Vein endothelial cell (primary cell): ENCODE measurements at places on chromosomes 13 and 19. TPM values are rescaled to one million over a fixed set of nuclear protein-coding genes. Genes with fewer than 3 reads are reported as not detected.

The TMEM150B gene
- total RNA-seq, result not detected in 2 replicates

The CBY2 gene
- total RNA-seq, result not detected in 2 replicates

The ZNF675 gene
- total RNA-seq, result 5.6 and 9.5 TPM in 2 replicates

The CCL25 gene
- not detected in 2 replicates for total RNA-seq

The HOOK2 gene
- total RNA-seq, result 9.0 and 9.5 TPM in 2 replicates

The LILRA6 gene
- not detected in 2 replicates for total RNA-seq

The IGFL2 gene
- not detected in 2 replicates for total RNA-seq

The KLHL1 gene
- not detected in 2 replicates for total RNA-seq

The TEX101 gene
- total RNA-seq, result not detected in 2 replicates

The ZNF836 gene
- total RNA-seq, result 4.9 and 6.8 TPM in 2 replicates

The FCHO1 gene
- 1.5 and 3.3 TPM in 2 replicates for total RNA-seq

The CEACAM16 gene
- under 0.01 TPM in 1 of 2 replicates, not detected in the other for total RNA-seq

The TSKS gene
- not detected in 2 replicates for total RNA-seq

The HSH2D gene
- not detected in 2 replicates for total RNA-seq

The SIGLEC8 gene
- not detected in 2 replicates for total RNA-seq

The TEX29 gene
- total RNA-seq, result not detected in 2 replicates

The DACT3 gene
- total RNA-seq, result 0.57 and 0.65 TPM in 2 replicates

The MIR17HG gene
- 7.5 and 11.9 TPM in 2 replicates for total RNA-seq
